NCI-H446 treated with DMSO at 0.1 percent for 48 hours (cell line): ENCODE measurements at places on chromosomes 5 and 9.

DNA sequence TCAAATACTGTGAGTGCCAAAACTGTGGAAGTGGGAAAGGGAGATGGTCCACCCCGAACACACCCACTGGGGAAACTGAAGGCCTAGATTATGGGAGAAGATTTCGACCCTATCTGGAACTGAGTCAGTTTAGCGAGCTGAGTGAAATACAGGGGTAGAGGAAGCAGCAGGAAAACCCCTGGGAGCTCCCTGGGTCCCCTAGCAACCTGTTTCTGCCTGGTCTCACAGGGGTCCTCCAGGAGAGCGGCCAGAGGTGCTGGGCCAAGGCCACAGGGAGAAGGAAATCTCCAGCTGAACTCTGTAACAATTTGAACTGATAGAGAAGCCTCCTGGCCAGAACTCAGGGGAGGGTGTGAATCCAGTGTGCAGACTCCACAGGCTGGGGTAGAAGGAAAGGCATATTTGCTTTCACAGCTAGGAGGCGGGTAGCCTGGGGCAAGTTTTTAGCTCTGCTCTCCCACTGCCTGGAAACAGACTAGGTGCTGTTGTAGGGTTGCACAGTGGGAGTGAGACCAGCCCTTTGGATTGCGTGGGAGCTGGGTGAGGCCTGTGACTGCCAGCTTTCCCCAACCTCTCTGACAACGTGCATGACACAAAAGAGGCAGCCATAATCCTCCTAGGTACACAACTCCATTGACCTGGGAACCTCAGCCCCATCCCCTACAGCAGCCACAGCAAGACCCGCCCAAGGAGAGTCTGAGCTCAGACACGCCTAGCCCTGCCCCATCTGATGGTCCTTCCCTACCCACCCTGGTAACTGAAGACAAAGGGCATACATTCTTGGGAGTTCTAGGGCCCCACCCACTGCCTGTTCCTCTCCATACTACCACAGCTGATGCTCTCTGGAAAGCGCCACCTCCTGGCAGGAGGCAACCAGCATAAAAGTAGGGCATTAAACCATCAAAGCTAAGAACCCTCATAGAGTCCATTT is 78.8 kb upstream of the GPBP1 start:
- no peak for DNase-seq

DNA sequence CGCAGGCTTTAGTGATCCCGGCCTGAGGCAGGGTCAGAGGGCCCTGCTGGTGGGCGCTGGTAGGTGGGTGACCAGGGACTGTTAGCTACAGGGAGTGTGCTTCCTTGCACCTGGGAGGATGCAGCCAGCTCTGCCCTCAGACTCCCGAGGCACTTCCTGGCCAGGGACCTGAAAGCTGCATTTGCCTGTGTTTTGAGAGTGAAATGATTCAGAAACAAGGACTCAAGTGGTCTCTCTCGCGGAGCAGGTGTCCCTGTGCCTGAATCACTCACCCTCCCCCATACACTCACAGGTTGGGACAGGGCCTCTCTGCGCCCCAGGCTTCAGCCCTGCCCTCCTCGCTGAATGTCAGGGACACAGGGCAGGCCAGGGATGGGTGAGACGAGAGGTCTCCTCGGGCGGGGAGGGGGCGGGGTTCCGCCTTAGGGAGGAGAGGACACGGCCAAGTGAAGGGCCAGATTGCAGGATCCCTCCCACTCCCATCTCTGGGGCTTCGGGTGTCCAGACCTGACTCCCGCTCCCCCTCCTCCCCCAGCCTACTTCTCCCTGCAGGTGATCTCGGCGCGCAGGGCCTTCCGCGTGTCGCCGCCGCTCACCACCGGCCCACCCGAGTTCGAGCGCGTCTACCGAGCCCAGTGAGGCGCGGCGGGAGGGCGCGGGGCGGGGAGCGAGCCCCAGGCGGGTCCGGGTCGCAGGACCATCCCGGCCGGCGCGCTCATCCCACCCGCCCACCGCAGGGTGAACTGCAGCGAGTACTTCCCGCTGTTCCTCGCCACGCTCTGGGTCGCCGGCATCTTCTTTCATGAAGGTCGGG is 1.5 kb downstream of the LTC4S start:
- DNase-seq = no peak

GRCh38 chr5:42940853-42941252 is 99.3 kb downstream of the ANXA2R start:
- DNase-seq = no peak

DNA sequence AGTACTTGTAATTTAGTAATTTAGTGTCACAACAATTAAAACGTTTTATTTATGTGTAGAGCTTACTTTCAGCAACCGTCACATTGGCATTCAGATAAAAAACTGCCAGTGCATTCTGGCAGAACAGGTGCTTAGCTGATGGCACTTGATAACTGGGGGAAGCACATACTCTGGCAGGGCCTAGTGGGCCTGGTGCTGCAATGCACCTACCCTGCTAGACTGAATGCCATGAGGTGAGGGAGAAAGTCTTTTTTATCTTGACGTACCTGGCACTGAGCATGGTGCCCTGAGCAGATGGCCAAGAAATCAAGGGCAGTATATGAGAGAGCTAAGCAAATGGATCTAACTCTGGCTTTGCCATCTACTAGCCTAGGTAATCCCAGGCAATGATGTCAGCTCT is 280.6 kb upstream of the EFNA5 start:
- DNase-seq = no peak

GRCh38 chr9:27549196-27549755 is 19.7 kb upstream of the MOB3B start:
- no peak for DNase-seq

- no peak for DNase-seq
These were observed 91.5 kb downstream of the APBA1 start for GRCh38 chr9:69580582-69581214.

GRCh38 chr5:136137497-136138220 is 5.0 kb downstream of the SMAD5 start:
- no peak for DNase-seq

GRCh38 chr5:129962506-129962905 is 58.2 kb downstream of the CHSY3 start:
- no peak for DNase-seq

- DNase-seq = peak; percentile 61
These were observed 12.7 kb upstream of the CCL27 start for GRCh38 chr9:34675048-34675714.

DNA sequence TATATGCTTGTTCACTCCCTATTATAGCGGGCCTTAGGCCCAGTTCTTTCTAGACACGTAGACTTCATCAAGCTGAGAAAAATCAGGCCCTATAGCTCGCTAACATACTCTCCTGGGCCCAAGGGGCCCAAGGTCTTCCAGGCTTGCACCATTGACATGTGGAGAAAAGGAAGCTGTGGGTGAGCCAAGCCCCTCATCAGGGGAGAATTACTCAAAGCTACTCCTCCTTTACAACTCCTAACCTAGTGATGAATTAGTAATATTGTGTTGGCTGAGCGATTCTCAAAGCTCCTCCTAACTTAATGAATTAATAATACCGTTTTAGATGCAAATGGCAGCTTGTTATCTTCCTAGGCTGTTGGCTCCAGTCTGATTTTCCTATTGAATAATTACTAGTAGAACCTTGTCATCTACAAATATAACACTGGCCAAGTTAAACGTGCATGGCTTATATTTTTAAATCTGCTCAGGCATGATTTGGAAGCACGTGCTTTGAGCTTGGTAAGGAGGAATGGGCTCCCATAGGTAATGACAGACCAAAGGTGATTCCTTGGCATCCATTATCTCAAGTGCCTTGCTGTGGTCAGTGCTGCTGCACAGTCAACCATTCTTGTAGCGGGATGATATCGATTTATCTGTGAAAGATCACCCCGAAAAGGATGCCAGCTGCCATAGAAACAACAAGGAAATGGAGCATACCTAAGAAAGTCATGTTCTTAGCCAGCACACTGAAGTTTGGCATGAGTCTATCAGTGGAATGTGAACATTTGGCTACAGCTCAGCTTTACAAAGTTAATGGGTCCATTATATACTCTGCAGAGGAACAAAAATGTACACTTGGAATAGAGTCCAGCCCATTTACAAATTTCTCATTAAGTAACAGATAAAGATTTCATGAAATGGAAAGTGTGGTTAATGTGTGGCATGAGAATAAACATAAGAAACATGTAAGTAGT is 23.8 kb downstream of the LVRN start:
- no peak for DNase-seq

- no peak for DNase-seq
These were observed 42.3 kb upstream of the MOCS2 start for GRCh38 chr5:53151713-53152458.

GRCh38 chr5:178462816-178463215 is 127.4 kb downstream of the COL23A1 start:
- no peak for DNase-seq

DNA sequence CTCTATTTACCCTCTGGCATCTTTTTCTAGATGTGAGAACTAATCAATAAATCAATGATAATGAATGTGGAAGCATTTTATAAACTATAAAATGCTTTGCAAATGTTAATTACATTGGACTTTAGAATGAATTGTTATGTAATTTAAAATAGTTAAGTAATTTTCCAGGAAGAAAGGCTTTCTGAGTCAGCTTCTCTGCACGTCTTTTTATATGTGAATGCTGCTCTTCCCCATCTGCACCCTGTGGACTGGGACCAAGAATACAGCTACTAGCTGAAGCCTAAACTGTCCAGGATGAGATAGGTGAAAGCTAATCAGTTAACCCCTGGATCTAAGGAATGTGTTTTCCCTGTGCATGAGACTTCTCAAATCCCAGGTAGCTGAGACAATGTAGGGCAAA is 292.9 kb downstream of the NR3C1 start:
- DNase-seq = no peak

- DNase-seq = no peak
These were observed 26.1 kb downstream of the SPDL1 start for GRCh38 chr5:169609716-169610115.

DNA sequence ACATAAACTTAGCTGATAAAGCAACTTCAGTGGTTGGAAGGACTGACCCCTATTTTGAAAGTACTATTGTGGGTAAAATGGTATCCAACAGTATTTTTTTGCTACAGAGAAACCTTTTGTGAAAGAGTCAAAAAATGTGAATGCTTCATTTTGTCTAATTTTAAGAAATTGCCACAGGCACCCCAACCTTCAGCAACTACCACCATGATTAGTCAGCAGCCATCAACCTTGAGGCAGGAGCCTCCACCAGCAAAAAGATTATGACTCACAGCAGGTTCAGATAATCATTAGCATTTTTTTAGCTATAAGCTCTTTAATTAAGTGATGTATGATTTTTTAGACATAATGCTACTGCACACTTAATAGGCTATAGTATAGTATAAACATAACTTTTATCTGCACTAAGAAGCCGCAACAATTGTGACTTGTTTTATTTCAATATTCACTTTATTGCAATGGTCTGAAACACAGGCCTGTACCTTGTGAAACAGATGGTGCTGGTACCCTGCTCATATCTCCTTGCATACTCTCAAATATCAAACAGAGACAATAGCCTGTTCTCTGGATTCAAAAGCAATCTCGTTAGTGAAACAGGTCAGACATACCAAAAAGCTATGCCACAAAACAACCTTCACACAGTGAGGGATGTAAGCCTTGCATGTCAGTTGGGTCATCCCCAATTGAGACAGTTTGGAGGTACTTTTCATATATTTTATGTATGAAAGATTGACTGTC is 261.2 kb upstream of the FAM174A start:
- no peak for DNase-seq

DNA sequence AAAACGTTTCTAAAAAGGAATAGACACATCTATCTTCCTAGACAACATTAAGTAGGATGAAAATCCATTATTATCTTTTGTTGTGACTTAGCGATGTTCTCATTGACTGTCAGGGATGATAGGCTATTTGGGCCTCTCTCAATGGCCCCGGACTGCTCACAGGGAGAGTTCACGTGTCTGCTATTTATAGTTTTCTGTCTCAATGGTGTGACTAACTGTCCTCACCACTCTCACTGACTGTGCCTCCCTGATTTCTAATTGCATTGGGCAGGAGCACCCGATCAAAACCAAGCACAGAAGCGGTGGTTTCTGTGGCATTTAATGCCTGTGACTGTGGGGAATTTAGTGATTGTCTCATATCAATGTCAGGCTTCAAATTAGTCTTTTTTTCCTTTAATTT is 286.7 kb upstream of the KLF9 start:
- no peak for DNase-seq

DNA sequence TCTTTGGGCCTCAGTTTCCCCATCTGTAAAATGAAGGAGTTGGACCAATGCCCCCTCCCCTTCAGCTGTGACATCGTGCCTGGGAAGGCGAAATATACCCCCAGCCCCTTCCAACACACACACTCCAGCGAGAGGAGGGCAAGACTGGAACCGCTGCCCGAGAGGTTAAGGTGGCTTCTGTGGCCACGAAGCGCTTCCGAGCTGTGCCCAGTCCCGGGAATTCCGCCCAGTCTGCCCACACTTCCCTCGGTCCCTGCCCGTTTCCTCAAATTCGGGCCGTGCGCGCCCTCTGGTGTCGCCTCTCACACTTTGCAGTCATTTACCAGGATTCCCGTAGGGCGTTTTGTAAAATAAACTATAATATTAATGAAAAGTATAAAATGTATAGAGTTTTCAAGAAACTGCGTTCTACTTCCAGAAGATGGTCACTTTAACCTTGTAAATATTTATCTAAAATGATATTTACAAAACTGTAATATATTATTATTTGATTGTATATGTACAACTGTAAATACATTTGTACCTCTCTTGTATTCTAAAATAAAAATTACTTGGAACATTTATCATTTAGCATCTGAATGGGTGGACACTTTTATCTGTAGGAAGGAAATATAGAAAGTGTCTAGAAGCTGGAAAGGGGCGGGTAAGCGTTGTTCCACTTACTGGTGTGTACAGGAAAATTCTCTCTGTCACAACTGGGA is 11.0 kb upstream of the EXOSC2 start:
- DNase-seq = peak; percentile 23
